ENCODE measurements at places on chromosomes 4 and X.

DNA sequence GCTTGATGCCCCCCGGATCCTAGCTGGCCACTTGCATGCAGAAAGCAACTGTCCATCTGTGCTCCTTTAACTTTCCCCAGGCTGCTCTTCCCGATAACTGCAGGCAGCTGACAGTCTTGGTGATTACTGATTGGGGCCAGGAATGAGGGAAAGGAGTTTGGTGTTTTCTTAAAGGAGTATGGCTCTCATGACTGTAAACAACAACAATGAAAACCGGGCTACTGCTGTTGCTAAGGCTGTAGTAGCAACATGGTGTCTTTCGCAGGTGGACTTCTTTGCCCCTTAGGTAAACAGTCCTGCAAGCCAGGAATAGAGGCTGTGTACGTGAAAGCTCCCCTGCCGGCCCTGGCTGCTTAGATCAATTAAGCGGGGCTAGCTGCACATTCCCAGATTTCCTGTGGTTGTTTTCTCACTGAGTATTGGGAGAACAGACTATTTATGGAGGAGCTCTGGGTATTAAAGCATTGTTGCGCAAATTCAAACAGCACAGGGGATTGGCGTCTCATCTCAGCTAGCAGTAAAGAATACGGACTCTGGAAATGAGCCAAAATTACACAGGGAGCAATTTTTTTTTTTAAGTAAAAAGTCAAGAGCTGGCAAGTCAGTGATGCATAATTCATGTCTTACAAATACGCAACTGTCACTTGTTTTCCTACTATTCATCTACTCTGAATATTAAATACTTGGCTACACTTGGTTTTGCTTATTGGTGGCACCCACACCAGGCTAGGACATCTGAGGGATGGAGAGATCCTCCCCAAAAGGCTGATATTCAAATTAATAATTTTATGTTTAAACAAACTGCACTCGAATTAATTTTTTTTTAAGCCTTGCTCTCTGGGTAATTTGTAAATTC is 61.6 kb upstream of the NAP1L5 start:
- no peak for DNase-seq

- DNase-seq, result no peak
Observed at GRCh38 chr4:7491915-7492314, 57.2 kb upstream of the PSAPL1 start.

- no peak for DNase-seq
Observed at GRCh38 chr4:184664445-184665210, 15.1 kb downstream of the PRIMPOL start.

- no peak for DNase-seq
Observed at GRCh38 chr4:116688536-116688935, 396.8 kb downstream of the TRAM1L1 start.

DNA sequence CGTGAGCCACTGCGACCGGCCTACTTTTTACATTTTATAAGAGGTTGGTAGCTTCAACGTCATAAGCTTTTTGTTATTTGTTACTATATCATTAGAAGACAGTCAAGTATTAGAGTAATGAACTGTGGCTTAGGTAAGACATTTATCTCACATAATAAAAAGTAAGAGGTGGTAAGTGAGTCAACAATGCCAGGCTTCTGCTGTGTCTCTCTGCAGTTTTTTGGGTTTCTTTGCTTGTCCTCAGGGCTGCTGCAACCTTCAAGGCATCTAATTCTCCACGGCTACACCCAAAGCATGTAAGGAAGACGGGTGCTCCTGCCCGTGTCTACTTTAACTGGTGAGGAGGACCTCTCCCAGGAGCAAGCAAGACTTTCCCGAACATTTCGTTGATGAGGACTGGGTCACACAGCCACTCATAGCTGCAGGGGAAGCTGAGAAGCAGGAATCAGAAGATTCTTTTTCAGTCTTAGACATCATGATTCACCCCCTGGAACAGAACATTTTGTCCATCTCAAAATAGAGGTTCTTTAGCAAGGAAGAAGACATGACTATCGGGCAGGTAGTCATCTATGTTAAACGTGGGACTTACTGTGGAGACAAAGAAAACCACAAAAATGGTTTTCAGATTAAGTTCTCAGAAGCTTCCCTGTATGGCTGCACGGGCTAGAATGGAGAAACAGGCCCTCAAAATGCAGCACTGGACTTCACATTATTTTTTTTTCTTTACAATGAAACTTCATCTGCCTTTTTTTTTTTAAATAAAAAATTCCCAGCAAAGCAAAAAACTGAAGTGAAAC is 13.0 kb upstream of the RHOH start:
- DNase-seq, result no peak

DNA sequence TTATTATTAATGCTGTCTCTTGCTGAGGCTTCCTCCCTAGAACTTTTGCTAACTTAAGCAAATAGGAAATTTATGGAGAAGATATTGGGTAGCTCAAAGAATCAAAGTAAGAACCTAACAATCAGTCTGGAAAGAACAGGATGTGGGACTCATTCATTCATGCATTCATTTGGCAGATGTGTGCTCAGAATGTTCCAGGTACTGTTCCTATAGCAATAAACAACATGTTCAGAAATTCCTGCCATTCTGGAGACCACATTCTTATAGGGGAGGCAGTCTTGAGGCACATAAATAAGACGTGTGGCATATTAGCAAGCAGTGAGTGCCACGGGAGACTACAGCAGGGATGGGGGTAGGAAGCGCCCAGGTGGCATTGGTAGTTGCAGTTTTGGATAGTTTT is 5.0 kb downstream of the GRK4 start:
- no peak for DNase-seq

DNA sequence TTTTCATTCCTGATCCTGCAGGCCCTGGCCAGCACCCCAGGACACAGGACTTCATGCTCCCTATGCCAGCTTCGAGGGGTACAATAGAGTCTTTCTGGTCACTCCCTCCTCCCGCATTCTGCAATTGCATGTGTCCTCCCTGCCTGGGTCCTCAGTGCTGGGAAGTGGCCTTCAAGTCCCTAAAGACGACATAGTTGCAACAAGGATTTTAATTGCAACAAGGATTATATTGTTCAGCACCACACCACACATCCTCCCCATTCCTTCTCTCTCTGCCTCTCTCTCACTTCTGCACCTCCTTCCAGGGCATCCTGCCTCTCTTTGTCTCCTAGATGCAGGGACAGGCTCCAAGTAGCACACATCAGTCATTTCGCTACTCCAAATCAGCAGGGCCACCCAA is 25.5 kb downstream of the SCD5 start:
- no peak for DNase-seq

DNA sequence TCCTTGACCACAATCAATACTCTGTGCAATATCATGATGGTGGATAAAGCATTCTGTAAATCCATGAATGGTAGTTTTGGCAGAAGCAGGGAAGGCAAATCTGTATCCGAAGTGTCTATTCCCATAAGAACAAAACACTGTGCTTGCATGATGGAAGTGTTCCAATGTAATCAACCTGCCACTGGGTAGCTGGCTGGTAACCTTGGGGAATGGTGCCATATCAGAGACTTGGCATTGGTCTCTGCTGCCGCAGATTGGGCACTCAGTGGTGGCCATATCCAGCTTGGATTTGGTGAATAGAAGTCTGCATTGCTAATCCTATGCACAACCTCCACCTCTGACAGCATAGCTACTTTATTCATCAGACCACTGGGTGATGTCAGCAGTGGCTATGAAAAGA is 114.3 kb upstream of the EMCN start:
- no peak for DNase-seq

GRCh38 chr4:8544741-8545438 is 35.3 kb upstream of the GPR78 start:
- no peak for DNase-seq
